ENCODE measurements at places on chromosomes 1 and 21. TPM values are rescaled to one million over a fixed set of nuclear protein-coding genes. Genes with fewer than 3 reads are reported as not detected.

The C1QC gene
- 1.4 TPM for total RNA-seq

The EPHB2 gene
- total RNA-seq: 0.22 TPM

The FAM163A gene
- not detected for total RNA-seq

The USH2A gene
- total RNA-seq: not detected

- no peak for DNase-seq
- no peak overlapping the region for H3K27ac ChIP-seq
- no peaks in the 10 kb centered on the region for H3K27me3 ChIP-seq
- no peak overlapping the region for H3K4me3 ChIP-seq
- peaks cover 53% of the 10 kb centered on the region for H3K4me1 ChIP-seq
These were observed 12.8 kb downstream of the GFI1 start for GRCh38 chr1:92473781-92474495.

DNA sequence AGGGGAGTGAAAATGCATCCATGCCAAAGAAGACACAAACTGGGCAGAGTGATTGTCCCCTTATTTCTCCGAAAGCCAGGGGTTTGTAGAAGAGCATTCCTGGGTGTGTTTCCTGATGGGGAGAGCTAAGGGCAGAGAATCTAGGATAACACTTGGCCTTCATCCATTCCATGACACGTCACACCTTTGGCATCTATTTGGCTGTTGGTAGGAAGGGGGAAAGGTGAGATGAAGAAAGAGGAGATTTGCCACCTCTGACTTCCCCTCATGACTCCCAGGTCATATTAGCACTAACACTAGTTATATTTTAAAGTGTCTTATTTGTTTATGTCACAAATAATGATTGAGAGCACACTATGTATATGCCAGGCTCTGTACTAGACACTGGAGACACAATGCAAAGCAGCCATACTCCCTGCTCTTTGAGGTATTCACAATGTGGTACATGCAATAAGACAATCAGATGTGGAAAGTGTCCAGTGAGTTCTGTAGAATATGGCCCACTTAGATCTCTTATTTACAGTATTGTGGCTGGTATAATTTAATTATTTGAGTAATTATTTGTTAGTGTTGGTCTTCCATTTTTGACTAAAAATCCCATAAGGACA lies 54.5 kb upstream of the GADD45A start:
- no peak overlapping the region for H3K4me3 ChIP-seq
- no peak for DNase-seq
- no peaks in the 10 kb centered on the region for H3K27me3 ChIP-seq
- H3K36me3 ChIP-seq: no peaks in the 10 kb centered on the region
- H3K27ac ChIP-seq: no peak overlapping the region
- H3K4me1 ChIP-seq: no peaks in the 10 kb centered on the region

DNA sequence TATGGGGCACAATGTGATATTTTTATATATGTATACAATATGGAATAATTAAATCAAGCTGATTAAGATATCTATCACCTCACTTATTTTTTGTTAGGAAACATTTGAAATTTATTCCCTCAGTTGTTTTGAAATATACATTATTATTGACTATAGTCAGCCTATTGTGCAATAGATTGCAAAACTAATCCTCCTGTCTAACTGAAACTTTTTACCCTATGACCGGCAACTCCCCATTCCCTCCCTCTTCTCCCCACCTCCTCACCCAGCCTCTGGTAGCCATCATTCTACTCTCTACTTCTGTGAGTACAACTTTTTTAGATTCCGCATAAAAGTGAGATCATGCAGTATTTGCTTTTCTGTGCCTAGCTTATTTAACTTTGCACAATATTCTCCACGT lies 117.7 kb upstream of the SGIP1 start:
- H3K4me1 ChIP-seq: no peaks in the 10 kb centered on the region
- H3K4me3 ChIP-seq: no peak overlapping the region
- H3K36me3 ChIP-seq: no peaks in the 10 kb centered on the region
- no peaks in the 10 kb centered on the region for H3K27me3 ChIP-seq

The PCP4L1 gene
- not detected for total RNA-seq

DNA sequence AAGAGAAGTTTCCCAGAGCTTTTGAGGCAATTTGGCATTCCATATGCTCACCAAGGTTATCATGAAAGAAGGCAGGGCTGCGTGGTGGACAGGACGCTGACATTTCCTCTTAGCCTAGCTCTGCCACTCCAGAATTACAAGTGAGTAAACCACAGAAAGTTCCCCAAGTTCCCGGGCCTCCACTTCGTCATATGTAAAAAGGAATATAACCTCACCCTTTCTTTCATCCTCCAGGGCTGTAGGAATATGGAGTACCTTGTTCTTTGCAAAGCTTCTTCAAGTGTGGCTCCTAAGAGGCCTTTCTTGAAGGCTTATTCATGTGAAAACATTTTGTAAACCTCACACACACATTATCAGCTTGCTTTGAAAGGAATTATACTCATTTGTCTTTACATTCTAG lies 210.2 kb downstream of the GREM2 start:
- H3K36me3 ChIP-seq: no peaks in the 10 kb centered on the region
- no peak overlapping the region for H3K4me3 ChIP-seq
- H3K27me3 ChIP-seq: no peaks in the 10 kb centered on the region
- H3K27ac ChIP-seq: no peak overlapping the region

DNA sequence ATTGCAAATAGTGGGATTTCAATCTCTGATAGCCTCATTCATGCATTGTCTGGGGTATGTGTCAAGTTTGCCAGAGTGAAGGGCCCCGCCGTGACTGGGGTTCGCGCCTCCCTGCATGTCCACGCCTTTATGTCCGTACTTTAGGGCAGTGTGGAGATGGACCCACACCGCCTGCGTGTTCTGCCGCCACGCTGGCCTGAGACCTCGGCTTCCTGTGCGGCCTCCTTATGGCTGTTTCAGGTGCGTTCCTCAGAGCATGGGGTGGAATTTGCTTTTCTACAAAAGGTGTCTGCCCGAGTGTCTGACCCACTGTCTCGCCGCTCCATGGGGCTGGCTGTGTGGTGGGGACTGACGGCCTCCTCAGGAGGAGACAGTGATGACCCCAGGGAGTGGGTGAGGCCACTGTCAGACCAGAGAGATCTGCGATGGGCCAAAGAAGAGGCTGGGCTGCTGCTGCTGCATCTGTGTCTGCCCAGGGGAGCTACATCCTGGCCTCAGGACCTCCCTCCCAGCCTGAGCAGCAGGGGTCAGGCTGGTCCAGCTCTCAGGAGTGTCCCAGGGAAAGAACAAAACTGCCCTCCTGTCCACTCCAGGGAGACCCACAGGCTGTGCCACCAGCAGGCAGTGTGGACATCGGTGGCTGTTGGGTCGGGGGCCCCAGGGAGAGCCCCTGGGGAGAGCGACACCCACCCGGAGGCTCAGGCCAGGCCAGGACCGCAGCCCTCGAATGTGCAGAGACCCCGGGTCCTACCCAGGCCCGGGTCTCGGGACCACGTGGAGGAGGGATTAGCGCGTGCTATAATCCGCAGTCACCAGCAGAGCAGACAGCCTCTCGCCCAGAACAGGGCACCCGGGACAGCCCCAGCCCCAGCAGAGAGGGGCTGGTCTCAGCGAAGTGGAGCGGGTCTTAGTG lies 9.8 kb upstream of the SLC19A1 start:
- H3K36me3 ChIP-seq: no peaks in the 10 kb centered on the region
- peaks cover 35% of the 10 kb centered on the region for H3K4me1 ChIP-seq
- peak; percentile 35 for DNase-seq
- H3K27ac ChIP-seq: no peak overlapping the region
- no peaks in the 10 kb centered on the region for H3K27me3 ChIP-seq

The CTTNBP2NL gene
- total RNA-seq: 2.5 TPM

DNA sequence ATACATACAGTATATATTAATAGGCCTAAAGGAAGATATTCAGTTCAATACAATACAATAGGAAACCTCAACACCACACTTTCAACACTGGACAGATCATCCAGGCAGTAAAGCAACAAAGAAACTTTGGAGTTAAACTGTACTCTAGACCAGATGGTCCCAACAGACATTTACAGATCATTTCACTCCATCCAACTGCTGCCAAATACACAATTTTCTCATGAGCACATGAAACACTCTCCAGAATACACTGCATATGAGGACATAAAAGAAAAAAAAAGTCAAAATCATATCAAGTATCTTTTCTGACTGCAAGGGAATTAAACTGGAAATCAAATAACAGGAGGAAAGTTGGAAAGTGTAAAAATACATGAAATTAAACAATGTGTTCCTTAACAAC lies 607.5 kb upstream of the BRINP3 start:
- H3K4me3 ChIP-seq: no peak overlapping the region
- H3K4me1 ChIP-seq: no peaks in the 10 kb centered on the region
- DNase-seq: no peak
- H3K27me3 ChIP-seq: no peaks in the 10 kb centered on the region
